ENCODE measurements at places on chromosomes 16 and 17. TPM values are rescaled to one million over a fixed set of nuclear protein-coding genes. Genes with fewer than 3 reads are reported as not detected.

GRCh38 chr17:10114931-10115535 is 83.4 kb downstream of the GAS7 start:
- DNase-seq, result peak; percentile 97

- DNase-seq, result peak; percentile 91
Observed at GRCh38 chr17:39617446-39618245, 9.1 kb upstream of the PPP1R1B start.

- no peak for DNase-seq
Observed at GRCh38 chr17:49121696-49122292, 10.8 kb upstream of the B4GALNT2 start.

Gene NACA2
- total RNA-seq, result not detected

Gene KCNAB3
- total RNA-seq, result 3.9 TPM

Data from kidney (tissue), 22 donors.